ENCODE measurements at places on chromosomes 3 and 15.
A peak's percentile ranks its signal among the peaks of the same experiment; 100 is the strongest.

DNA sequence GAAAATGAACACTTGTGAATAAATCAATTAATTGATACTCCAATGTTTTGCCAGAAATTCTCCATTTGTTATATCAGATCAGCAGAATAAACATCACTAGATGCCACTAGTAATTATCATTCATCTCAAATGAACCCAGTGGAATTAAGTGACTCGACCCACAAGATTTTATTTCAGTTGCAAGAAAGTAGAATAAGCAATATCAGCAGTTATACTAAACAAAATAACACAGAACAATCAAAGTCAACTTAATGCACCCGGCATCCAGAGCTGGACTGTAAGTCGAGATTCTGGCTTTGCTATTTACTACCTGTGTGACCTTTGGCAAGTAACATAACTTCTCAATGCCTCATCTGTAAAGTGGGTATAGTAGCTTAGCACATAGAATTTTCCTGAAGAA is 256.5 kb downstream of the MEIS2 start:
- DNase-seq: no peak

DNA sequence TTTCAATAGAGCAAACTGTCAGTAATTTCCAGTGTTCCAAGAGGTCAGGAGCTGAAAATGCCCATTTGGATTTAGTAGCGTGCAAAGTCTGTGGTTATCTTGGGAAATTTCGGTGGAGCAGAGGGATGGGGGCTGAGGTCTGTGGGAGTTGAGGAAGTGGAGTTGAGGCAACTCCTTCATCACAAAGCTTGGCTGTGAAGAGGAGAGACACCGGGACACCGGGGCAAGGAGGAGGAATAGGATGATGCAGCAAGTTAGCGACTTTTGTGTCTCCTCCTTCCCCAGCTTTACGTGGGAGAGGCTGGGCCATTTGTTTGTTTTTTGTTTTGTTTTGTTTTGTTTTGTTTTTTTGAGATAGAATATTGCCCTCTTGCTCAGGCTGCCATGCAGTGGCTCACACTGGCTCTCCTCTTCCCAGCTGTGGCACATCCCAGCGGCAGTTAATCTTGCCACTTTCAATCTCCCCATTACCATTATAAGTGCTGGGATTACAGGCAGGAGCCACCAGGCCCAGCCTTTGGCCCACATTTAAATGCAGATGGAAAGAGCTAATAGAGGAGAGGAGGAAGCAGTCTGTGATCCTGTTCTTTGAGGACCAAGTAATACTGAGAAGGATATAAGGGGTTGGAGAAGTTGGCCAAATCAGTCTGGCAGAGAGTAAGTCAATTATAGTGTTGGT is 47.1 kb downstream of the CRTC3 start:
- no peak for DNase-seq

- no peak for DNase-seq
These were observed 6.4 kb downstream of the NUDT16 start for GRCh38 chr3:131387796-131388489.

DNA sequence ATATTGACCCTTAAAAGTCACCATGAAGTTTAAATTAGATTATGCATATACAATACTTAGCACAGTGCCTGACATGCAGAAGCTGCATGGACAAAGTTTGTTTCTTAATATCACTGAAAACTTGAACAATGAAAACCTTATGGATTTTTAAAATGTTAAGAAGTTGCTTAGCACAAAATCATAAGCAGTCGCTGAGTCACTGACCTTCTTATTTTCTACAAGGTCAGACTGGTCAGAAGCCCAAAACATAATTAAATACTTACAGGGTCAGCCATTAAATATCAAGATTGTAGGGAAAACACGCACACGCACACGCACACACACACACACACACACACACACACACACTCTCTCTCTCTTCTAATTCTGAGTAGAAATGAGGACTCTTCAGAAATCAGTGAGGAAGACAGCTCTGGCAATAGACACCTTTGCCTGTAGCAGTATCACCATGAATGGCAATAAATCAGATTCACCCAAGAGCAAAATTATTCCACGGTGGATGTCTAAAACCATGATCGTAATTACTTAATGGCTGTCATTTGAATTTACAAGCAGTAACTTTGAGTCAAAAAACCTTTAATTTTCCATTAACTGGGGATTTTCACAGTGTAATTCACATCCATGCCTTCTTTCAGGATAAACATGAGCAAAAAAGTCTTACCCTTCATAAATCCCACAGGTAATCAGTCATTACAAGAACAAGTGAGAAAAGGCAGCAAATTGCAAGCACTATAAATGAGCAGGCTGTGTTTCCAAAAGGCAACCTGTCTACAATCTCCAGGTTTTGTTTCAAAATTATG is 147.5 kb downstream of the OSBPL10 start:
- no peak for DNase-seq

GRCh38 chr3:178966299-178967176 is 105.1 kb downstream of the ZMAT3 start:
- DNase-seq: no peak

DNA sequence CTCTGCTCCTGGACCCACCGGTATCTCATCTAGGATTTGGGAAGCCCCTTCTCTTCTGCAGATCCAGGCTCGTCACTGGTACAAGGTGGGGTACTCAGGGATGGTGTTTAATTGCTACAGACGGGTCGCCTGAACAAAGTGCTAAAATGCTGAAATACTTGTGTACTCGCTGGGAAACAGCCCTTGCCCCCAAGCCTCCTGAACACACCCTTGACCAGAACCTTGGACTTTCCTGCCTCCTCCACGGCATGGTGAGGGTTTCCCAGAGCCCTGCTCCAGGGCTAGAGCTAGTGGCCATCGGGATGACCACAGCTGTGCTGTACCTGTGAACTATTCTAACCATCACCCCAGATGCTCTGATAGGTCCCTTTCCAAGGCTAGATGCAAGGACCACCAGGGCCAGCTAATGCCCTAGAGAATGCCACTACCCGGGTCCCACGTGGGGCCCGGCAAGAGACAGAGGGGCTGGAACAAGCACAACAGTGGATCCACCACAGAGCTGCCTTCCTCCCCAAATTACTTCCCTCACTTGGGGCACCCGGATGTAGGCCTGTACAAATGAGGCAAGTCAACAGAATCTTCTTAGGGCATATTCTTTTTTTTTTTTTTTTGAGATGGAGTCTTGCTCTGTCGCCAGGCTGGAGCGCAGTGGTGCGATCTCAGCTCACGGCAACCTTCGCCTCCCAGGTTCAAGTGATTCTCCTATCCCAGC is 267.3 kb downstream of the FOXP1 start:
- DNase-seq: no peak

DNA sequence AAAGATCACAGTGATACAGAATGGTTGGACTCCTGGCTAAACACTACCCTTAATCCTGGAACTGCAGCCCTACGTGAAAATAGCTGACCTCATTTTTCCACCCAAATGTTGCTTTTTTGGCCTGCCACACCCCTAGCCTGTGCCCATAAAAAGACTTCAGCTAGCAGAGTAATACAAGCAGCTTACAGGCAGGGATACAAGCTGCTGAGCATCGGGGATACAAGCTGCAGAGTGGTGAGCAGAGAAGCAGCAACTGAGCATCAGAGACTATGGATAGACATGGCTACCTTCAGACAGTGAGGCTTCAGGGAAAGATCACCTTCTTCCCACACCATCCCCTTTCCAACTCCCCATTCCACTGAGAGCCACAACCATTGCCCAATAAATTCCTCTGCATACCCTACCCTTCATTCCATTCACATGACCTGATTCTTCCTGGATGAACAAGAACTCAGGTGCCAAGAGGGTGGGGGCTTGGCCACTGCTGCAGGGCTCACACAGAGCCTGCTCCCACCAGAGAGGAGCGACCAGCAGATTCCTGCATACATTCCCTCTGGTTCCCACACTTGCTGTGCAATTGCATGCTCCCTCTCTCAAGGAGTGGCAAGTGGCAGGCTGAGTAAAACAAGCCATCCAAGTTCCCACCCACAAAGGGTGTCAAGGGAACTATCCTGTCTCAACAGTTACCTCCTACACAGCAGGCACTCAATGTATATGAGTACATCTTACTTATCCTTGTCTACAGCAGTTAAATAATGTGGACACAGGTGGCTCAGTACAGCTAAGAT is 217.5 kb downstream of the ALCAM start:
- no peak for DNase-seq

DNA sequence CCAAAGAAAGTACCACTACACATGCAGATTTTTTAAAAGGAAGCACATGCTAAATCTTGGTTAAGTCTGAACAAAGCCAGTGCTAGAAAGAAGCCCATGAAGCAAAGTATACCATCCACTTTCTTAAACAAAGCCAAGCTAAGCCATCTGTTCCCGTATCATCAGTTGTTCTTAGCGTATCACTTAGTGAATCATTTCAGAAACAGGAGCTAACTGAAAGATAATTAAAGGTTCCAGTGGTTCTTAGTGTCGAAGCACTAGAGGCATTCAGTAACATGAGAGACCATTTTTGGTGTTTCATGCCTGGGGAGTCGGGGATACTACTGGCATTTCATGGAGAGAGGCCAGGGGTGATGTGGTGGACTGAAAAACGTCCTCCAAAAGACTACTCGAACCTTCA is 12.8 kb downstream of the UBXN7 start:
- DNase-seq: no peak

DNA sequence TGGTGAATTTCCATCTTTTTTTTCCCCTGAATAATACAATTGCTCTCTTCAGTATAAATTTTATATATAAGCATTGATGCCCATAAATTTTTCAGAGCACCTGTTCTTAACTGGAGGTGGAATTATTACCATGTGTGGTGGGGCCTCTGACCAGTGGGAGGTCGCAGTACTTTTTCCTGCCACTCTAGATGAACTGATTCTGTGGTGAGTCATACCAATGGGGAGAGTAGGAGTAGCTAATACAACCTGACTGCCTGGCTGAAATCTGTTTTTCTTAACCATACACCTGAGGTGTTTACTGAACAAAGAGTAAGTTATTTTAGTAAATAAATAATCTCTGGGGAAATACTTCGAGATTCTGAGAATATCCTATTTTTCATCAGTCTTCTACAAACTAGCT is 67.2 kb downstream of the UNC13C start:
- no peak for DNase-seq

DNA sequence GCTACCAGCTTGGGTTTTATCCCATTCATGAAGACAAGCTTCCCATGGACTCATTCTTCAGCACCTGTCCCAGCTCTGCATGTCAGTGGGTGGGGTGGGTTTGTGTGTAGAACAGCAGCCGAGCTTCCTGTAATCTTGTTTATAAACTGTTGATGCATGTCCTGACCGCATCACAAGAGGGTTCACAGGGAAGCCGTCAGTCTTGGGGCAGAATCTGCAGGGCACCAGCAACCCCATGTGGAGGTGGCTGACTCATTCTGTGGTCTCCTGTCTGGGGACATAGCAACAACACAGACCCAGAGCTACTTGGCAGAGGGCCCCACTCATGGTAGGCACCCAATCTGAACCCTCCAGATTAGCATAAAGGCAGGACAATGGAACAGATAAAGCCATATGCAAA is 35.6 kb downstream of the DAPK2 start:
- peak; percentile 87 for DNase-seq

DNA sequence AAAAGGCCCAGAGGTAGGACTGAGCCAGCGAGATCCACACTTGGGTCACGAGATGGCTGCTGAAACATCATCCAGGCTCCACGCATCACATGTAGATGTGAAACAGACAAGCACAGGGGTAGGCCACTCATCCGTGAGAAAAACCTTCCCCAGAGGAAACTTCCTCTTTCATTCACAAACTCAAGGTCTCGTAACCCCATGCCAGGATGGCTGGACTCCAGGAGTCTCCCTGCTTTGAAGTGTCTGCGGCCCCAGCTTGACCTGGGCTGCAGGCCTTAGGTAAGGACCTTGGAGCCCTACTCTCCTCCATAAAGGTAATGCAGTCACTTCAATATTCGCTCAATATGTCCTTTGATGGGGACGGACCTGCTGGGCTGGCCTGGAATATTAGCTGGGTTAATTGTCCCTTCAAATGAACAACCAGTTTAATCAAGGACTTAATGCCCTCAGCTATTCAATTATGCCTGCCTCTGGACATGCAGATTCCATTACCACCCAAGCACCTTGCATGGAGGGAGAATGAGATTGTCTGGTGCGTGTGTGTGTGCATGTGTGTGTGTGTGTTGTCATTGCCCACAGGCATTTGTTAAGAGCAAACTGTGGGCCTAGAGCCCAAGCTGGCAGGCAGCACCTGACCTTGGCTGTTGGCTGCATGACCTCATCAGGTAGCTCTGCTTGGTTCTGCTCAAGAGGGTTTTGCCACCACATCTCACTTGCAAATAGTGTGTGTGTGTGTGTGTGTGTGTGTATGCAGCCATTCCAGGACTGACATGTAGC is 186.9 kb upstream of the TLE3 start:
- DNase-seq: no peak
